ENCODE measurements at places on chromosomes 1 and 21. TPM values are rescaled to one million over a fixed set of nuclear protein-coding genes. Genes with fewer than 3 reads are reported as not detected.

Gene HIVEP3
- total RNA-seq: 7.5 TPM

DNA sequence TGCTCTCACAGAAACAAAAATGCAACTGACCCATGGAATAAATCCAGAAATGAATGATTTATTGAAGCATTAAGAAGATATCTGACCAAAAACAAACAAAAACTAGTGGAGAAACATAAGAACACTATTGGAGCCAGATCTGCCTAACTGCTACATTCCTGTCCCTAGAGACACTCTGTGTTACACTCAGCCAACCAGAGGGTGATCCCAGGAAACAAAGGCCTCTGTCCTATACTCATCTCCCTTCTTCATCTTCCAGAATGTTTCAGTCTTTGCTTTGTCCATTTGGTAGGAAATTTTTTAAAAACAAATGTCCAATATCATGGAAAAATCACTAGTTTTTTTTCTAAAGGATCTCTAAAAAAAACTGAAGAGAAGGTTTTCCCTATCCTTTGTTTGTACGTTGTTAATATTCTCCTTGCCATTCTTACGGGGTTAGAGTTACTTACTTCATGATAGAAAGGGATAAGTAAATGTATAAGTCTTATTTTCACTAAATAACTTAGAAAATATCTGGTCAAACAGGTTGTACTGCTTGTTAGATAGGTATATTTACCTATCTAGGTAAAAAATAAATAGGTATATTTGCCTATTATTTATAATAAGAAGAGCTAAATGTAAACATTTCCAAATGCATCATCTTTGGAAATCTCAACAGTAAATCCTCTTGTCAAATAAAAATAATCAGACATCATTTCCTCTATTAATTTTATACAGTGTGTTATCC, 59.1 kb downstream of the NME7 start:
- H3K4me1 ChIP-seq: no peaks in the 10 kb centered on the region
- H3K4me3 ChIP-seq: no peak overlapping the region
- DNase-seq: no peak
- H3K27ac ChIP-seq: no peak overlapping the region
- H3K27me3 ChIP-seq: no peaks in the 10 kb centered on the region

DNA sequence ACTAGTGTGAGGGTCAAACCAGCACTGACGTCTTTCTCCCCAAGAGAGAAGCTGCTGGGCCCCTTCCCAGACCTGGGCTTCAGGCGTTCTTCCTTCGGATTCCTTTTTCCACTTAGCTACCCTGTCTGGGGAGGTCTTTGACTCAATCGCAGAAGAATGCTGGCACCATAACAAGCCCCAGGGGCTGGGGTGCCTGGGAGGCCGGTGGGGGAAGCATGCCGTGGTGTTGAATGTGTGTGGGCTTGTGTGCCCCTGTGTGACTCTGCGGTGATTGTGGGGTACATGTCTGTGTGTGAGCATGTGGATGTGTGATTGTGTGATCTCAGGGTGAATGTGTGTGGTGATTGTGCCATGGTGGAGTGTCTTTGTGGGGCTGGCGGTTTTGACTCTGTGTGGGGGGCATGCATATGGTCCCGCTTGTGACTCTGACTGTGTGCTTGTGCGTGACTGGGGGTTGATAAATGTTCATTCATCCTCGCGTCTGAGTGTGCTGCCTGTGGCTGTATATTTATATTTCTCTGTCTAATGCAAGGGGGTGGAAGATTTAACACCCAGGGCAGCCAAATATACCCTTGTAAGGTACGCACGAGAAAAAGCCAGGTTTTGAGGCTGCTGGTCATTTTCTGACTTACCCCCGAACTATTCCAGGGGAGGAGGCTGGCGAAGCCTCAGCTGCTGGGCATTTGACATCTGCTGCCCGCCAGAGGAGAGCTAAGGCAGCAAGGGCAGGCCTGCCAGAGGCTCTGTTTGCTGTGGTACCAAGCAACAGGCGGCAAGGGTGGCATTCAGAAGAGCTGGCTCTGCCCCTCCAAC, 1.1 kb upstream of the SYNC start:
- peak overlapping the region; percentile 39 for H3K4me3 ChIP-seq
- H3K27me3 ChIP-seq: no peaks in the 10 kb centered on the region
- no peaks in the 10 kb centered on the region for H3K36me3 ChIP-seq
- peak overlapping the region; percentile 61 for H3K27ac ChIP-seq
- peak; percentile 75 for DNase-seq
- H3K4me1 ChIP-seq: peaks cover 14% of the 10 kb centered on the region

- H3K27me3 ChIP-seq: no peaks in the 10 kb centered on the region
- DNase-seq: no peak
- no peak overlapping the region for H3K4me3 ChIP-seq
Measured at GRCh38 chr1:221487781-221488524, 253.9 kb downstream of the DUSP10 start.

GRCh38 chr21:45040739-45041138, 33.6 kb upstream of the ADARB1 start:
- H3K4me3 ChIP-seq: no peak overlapping the region
- no peak overlapping the region for H3K27ac ChIP-seq
- no peaks in the 10 kb centered on the region for H3K27me3 ChIP-seq
- H3K36me3 ChIP-seq: no peaks in the 10 kb centered on the region
- DNase-seq: no peak
- H3K4me1 ChIP-seq: peaks cover 3% of the 10 kb centered on the region

DNA sequence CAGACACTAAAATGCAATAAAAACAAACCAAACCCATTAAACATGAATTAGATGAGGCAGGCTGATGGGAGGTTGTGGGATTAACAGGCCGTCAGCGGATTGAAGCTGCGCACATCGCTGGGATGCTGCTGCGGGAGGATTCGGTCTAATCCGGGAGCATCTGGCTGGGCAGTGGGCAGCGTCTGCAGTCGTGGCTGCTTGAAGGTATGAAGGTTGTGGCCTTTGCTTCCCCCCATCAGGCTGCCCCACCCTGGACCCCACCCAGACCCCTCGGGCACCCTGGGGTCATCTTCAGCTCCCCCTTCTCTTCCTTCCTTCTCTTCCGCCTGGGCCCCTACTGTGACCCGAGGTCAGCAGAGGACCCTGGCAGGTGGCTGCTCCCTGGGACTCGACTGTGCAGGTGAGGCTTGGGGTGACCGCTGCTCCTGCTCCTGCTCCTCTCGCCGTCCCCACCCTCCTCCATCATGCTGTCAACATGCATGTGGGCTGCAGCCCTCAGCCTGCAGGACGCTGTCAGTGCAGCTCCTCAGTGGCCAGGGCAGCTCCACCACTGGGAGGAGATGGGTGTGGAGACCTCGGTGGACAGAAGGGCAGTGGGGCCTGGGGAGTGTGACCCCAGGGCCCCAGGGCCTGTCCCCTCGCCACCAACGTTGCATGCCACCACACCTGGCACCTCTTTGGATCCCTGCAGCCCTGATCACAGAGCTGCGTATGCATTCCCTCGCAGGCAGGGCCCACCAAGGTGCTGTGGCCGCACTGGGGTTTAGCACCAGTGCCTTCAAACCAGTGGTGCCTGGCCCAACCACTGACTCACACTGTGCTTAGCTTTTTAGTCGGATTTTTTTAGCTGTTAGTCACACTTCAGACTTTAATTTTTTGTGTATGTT, 112.2 kb upstream of the COL6A1 start:
- no peak for DNase-seq
- no peak overlapping the region for H3K4me3 ChIP-seq
- no peaks in the 10 kb centered on the region for H3K36me3 ChIP-seq
- no peaks in the 10 kb centered on the region for H3K27me3 ChIP-seq
- H3K4me1 ChIP-seq: no peaks in the 10 kb centered on the region
- no peak overlapping the region for H3K27ac ChIP-seq

Gene CGN
- 26.8 TPM for total RNA-seq

DNA sequence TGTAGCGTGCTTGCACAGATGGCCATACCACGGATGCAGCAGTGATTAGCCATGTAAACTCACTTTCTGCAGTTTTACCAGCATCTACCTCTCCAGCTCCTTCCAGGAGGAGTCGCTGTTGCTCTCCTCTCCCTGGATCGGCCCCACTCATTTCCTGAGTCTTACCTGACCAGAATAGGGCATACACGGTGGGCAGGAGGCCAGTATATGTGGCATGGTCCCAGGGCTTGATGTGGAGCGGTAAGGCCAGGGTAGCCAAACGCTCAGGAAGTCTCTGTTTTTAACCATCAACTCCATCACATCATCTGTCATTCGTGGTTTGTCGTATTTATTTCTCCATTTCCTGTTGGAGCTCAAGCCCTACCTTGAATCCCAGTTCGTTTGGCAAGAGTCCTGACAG, 163.4 kb upstream of the USP24 start:
- peaks cover 10% of the 10 kb centered on the region for H3K4me1 ChIP-seq
- H3K27me3 ChIP-seq: no peaks in the 10 kb centered on the region
- no peaks in the 10 kb centered on the region for H3K36me3 ChIP-seq
- no peak for DNase-seq

Gene TRIM67
- total RNA-seq: not detected

Gene LHX8
- total RNA-seq: not detected

DNA sequence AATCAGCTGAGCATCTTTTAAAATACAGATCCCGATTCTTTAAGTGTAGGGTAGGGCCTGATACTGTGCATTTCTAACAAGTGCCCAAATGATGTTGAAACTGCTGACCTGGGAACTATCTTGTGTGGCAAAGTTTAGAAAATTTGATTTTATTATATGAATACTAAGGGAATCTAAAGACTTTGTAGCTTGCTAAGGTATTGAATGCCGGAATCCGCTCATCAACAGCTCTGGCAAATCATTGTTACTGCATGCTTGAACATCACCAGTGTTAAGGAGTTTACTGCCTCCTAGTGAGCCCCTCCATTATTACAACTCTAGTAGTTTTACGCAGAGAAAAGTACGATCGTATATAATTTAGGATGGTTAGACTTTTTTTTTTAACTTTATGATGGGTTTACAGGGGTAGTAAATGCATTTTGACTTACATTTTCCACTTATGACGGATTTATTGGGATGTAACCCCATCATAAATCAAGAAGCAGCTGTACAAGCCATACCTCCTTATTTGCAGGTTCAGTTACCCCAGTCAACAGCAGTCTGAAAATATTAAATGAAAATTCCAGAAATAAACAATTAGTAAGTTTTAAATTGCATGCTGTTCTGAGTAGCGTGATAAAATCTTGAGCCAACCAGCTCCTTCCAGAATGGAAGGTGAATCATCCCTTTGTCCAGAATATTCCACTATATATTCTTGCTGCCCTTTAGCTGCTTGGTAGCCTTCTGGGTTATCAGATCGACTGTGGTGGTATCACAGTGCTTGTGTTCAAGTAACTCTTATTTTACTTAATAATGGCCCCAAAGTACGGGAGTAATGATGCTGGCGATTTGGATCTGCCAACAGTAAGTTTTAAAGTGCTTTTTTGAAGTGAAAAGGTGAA, 892 bp downstream of the TYW3 start:
- no peaks in the 10 kb centered on the region for H3K36me3 ChIP-seq
- peak overlapping the region; percentile 64 for H3K27ac ChIP-seq
- H3K27me3 ChIP-seq: no peaks in the 10 kb centered on the region
- peaks cover 11% of the 10 kb centered on the region for H3K4me1 ChIP-seq
- DNase-seq: no peak

- DNase-seq: no peak
- no peaks in the 10 kb centered on the region for H3K36me3 ChIP-seq
- no peaks in the 10 kb centered on the region for H3K27me3 ChIP-seq
- no peaks in the 10 kb centered on the region for H3K4me1 ChIP-seq
- no peak overlapping the region for H3K4me3 ChIP-seq
Measured at GRCh38 chr1:64733581-64734286, 11.1 kb upstream of the RAVER2 start.

GRCh38 chr1:99662539-99663080, 16.7 kb downstream of the PALMD start:
- peak overlapping the region; percentile 81 for H3K27ac ChIP-seq
- peaks cover 11% of the 10 kb centered on the region for H3K4me1 ChIP-seq
- no peak overlapping the region for H3K4me3 ChIP-seq

Gene HHAT
- 2.8 TPM for total RNA-seq

DNA sequence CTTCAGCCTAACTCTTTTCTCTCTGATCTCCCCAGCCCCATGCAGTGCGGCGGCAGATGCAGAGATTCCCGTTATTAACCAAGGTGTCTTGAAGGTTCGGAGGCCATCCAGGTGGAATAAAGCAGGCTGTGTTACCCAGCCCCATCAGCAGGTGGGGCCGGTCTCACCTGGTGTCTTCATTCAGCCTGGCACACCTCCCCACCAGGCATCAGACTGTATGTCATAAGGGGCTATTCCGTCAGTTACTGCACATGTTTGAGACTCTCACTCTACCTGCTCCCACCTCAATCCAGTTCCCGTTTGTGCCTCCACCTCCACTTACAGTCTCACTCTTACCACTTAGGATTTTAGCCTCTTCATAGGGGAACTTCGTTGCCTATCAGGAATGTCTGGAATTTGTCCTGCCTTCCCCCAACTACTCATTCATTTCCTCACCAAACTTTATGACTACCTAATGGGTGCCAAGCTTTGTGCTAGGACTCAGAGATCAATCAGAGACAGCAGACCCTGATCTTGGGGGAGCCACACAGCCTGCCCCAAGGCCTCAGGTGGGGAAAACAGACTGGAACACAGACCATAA, 170.2 kb downstream of the PLPP3 start:
- H3K4me1 ChIP-seq: peaks cover 7% of the 10 kb centered on the region
- H3K4me3 ChIP-seq: no peak overlapping the region
- no peak overlapping the region for H3K27ac ChIP-seq

GRCh38 chr21:14116080-14116481, 94.7 kb downstream of the LIPI start:
- no peaks in the 10 kb centered on the region for H3K36me3 ChIP-seq
- H3K27me3 ChIP-seq: no peaks in the 10 kb centered on the region
- no peak overlapping the region for H3K4me3 ChIP-seq
- DNase-seq: no peak
- H3K27ac ChIP-seq: no peak overlapping the region
- H3K4me1 ChIP-seq: no peaks in the 10 kb centered on the region

DNA sequence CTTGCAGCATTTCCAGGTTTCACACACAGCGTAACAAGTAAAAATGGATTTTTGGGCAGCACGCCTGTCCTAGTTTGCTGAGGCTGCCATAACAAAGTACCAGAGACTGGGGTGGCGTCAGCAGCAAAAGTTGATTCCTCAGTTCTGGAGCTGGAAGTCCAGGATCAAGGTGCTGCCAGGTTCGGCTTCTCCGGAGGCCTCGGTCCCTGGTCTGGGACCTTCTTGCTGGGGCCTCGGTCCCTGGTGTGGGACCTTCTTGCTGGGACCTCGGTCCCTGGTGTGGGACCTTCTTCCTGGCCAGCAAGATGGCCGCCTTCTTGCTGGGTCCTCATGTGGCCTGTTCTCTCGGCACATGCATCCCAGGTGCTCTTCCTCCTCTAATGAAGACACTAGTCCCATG, 104.0 kb downstream of the PDE9A start:
- DNase-seq: no peak
- no peaks in the 10 kb centered on the region for H3K27me3 ChIP-seq
- no peaks in the 10 kb centered on the region for H3K4me1 ChIP-seq
- H3K4me3 ChIP-seq: no peak overlapping the region
- no peak overlapping the region for H3K27ac ChIP-seq

- no peak overlapping the region for H3K4me3 ChIP-seq
- H3K27ac ChIP-seq: no peak overlapping the region
- no peaks in the 10 kb centered on the region for H3K4me1 ChIP-seq
- no peaks in the 10 kb centered on the region for H3K27me3 ChIP-seq
Measured at GRCh38 chr1:219990782-219991510, 55.4 kb downstream of the EPRS1 start.

Gene CCDC181
- total RNA-seq: 5.8 TPM

GRCh38 chr1:21875621-21876063, 61.5 kb downstream of the HSPG2 start:
- no peaks in the 10 kb centered on the region for H3K36me3 ChIP-seq
- DNase-seq: no peak
- H3K4me3 ChIP-seq: no peak overlapping the region

Gene CCDC185
- not detected for total RNA-seq

- DNase-seq: no peak
- H3K4me3 ChIP-seq: no peak overlapping the region
- no peaks in the 10 kb centered on the region for H3K27me3 ChIP-seq
- H3K36me3 ChIP-seq: no peaks in the 10 kb centered on the region
Measured at GRCh38 chr1:77465139-77465538, 183.3 kb downstream of the AK5 start.

Gene PI4KB
- 50.3 TPM for total RNA-seq
